ENCODE measurements at places on chromosomes 11 and 22.

DNA sequence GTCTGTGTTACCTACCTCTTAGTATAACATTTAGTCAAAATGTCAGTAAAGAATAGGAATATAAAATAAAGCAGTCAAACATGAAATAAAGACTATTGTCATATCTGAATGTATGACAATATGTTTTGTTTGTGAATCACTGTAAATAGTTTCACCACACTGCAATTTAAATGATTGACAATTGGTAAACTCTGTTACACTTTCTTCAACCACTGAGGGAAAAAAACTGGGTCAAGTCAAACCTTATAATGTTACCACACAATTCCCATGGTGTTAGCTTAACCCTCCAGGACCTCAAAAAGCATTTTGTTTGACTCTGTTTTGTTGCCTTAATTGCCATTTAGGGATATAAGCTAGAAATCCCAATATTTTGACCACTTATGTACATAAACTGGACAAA is 10.5 kb upstream of the MMP13 start:
- DNase-seq = no peak

GRCh38 chr11:133266986-133267385 is 265.3 kb downstream of the OPCML start:
- DNase-seq = no peak

GRCh38 chr11:131889146-131889577 is 518.7 kb downstream of the NTM start:
- peak; percentile 64 for DNase-seq

- no peak for DNase-seq
These were observed 3.6 kb upstream of the MAPK12 start for GRCh38 chr22:50264946-50265669.

- no peak for DNase-seq
These were observed 682 bp downstream of the ATM start for GRCh38 chr11:108223348-108224149.

GRCh38 chr11:30488304-30488998 is 97.7 kb downstream of the MPPED2 start:
- peak; percentile 69 for DNase-seq

DNA sequence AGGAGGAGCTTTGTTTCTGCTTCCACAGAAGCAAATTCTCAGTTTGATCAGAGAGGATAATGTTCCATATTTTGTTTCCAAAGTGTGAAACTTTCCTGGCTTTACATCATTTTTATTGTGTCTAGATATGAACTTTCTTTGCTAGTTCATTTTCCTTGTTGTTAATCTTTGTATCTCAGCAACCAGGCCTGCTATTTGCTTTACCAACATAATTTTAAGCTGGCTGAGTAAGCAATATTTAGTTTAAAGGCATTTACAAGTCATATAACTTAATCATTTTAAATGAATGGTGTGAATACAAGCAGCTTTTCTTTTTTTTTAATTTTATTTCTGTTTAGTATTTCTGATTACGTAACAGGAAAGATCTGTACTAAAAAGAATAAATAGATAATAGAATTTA is 15.2 kb downstream of the NUCB2 start:
- DNase-seq = no peak

DNA sequence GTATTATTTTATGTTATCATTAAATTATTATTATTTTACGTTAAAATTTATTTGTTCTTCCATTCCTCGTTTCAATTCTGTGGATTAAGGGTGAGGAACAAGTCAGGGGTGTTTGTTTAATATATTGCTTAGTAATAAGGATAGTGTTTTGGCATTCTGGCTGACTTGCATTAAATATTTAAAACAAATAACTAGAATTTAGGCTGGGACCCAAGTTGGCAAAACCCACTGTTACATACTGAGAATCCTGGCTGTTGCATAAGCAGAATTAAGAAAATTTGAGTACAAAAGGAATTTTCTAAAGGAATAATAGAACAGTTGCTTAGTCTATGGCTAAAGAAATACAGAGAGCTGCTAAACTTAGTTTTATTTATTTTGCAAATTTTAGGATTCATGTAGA is 196.4 kb downstream of the GUCY1A2 start:
- DNase-seq = no peak

- DNase-seq = no peak
These were observed 440.5 kb downstream of the TBC1D22A start for GRCh38 chr22:47202819-47203553.

GRCh38 chr11:86749376-86749775 is 51.0 kb upstream of the PRSS23 start:
- no peak for DNase-seq

GRCh38 chr11:8356721-8357504 is 93.2 kb upstream of the LMO1 start:
- DNase-seq = peak; percentile 84

DNA sequence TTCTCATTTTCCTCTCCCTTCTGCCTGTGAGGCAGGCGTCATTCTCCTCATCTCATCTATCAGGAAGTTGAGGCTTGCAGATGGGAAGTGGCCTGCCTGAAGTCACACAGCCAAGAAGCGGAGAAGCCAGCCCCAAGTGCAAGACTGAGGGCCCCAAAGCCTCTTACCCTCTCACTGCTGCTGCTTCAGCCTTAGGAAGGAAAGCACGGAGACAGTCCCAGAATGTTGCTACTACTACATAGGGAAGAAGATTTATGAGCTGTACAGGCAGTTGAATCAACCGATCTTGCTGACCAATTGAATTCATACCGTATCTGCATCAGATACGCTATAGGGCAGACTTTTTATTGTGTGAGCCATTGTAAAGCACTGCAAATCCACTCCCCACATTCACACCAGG is 89.0 kb downstream of the CWC15 start:
- no peak for DNase-seq

GRCh38 chr11:73225001-73225686 is 7.1 kb downstream of the P2RY2 start:
- DNase-seq = no peak

- no peak for DNase-seq
These were observed 57.6 kb downstream of the APOL3 start for GRCh38 chr22:36102995-36103394.

DNA sequence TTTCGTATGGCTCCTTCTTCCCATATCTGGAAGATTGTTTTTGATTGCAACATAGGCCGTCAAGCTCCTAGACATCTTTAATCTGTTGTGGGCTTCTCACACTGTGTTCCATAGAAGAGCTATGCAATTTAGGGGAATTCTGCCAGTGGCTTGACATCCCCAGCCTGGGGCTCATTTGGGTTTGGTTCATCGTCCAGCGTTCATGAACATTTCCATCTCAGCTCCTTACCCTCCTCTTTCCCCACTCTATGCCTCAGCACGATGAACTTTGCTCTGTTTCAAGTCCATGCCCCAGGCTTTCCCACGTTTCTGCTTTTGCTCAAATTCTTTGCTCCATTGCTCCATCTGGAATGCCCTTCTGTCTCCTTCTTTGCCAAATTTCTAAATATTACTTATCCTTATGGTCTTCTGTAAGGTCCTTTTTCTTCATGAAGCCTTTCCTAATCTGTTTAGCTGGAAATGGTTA is 26.1 kb upstream of the CLMP start:
- no peak for DNase-seq

GRCh38 chr11:119783466-119784400 is 54.7 kb upstream of the NECTIN1 start:
- DNase-seq = no peak

- DNase-seq = peak; percentile 35
These were observed 510.5 kb upstream of the CCDC179 start for GRCh38 chr11:23370580-23371275.

- DNase-seq = no peak
These were observed 60.5 kb upstream of the KCNQ1OT1 start for GRCh38 chr11:2760196-2760871.

GRCh38 chr11:76166314-76166713 is 40.0 kb downstream of the WNT11 start:
- no peak for DNase-seq

- no peak for DNase-seq
These were observed 108.3 kb upstream of the SESN3 start for GRCh38 chr11:95339086-95339901.

- no peak for DNase-seq
These were observed 304.2 kb upstream of the ZC3H12C start for GRCh38 chr11:109788948-109789490.

GRCh38 chr11:95242091-95242844 is 11.3 kb upstream of the SESN3 start:
- DNase-seq = no peak

DNA sequence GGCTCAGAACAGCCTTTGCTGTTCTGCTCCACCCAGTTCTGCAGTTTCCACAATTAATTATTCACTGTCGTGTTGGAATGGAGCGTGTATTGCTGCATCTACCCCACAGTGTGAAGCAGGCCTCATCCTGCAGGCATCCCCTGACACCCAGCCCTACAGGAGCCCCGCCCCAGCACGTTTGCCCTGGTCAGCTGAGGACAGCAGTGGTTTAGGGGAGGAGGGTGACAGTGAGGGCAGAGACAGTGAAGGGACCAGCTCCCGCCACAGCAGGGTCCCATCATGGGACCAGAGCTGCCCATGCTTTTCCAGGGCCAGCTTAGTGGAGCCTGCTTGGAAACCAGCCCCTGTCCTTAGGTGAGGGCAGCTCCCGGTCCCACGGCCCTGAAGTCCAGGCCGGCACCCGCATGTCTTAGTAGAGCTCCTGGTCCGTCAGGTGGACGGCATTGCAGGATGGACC is 273.0 kb downstream of the TBC1D22A start:
- DNase-seq = no peak

- DNase-seq = no peak
These were observed 19.0 kb downstream of the MYO18B start for GRCh38 chr22:25760848-25761595.

DNA sequence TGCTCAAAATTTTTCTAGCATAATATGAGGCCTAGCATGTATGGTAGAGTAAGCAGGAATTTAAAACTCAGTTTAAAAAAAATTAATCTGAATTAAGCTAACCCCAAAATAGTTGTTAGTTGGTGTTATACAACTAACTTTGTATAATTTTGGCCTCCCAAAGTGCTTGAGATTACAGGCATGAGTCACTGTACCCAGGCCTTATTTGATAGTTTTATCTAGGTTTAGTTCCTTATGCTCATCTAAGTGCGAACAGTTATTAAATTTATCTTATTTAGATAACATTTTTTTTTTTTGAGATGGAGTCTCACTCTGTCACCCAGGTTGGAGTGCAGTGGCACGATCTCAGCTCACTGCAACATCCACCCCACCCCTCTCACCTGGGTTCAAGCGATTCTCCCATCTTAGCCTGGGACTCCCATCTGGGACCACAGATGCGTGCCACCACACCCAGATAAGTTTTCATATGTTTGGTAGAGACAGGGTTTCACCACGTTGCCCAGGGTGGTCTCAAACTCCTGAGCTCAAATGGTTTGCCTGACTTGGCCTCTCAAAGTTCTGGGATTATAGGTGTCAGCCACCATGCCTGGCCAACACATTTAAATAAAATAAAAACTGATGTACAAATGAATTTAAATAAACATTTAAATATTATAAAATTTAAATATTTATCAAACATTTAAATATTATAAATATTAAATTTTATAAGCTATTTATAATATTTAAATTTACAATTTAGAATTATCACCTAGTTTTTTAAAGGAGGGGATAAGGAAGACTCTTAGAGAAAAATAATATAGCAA is 7.5 kb downstream of the IL18 start:
- no peak for DNase-seq
